Sigmoid colon (tissue), 7 donors: ENCODE measurements at places on chromosomes 12 and 14. TPM values are rescaled to one million over a fixed set of nuclear protein-coding genes. Genes with fewer than 3 reads are reported as not detected.
A peak's percentile ranks its signal among the peaks of the same experiment; 100 is the strongest.

DNA sequence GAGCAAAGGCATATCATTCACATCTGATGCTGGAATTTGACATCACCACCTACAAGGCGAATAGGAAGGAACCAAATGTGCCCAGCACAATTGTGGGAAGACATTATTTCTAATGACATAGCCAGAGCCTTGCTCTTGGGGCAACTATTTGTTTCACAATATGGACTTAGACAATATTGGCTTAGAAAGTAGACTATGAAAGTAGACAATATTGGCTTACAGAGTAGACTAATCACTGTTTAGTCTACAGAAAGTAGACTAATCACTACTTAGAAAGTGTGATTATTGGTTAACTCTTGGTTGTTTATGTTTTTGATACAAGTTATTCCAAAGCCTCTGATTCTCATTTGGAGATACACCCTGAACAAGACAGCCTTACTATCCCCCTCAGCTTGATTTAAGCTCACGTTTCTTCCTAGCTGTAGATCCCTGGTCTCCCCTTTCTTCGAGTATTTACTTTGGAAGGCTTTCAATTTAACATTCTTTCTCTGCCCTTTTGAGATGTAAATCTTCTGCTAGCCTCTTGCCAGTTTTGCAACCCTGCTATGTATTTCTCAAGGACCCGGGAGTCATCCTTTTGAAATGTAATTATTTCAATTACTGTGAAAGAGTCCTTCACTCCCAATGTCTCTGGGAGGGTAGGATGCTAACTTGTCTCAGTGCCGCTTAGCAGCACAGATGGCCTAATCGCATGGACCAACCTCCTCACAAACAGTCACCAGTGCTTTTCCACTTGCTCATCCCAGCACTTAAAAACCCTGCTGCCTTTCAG, 843.2 kb downstream of the GALC start:
- DNase-seq: no peak
- no peaks in the 10 kb centered on the region for H3K4me1 ChIP-seq
- H3K27me3 ChIP-seq: no peaks in the 10 kb centered on the region
- H3K27ac ChIP-seq: no peak overlapping the region

DNA sequence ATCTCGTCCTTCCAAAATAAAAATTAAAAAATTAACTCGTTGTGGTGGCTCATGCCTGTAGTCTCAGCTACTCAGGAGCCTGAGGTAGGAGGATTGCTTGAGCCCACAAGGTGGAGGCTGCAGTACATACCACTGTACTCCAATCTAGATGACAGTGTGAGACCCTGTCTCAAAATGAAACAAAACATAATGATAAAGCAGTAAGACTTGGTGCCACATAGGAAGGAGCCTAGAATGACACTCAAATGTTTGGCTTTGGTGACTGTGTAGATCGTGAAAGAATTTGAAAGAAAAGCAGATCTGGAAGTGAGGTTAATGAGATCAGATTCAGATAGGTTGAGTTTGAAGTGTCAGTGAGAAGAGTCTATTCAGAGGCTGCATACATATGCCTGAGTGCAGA, 150.1 kb upstream of the ATP2B1 start:
- no peaks in the 10 kb centered on the region for H3K27me3 ChIP-seq
- no peak overlapping the region for H3K4me3 ChIP-seq
- DNase-seq: no peak
- no peaks in the 10 kb centered on the region for H3K36me3 ChIP-seq
- H3K4me1 ChIP-seq: no peaks in the 10 kb centered on the region

DNA sequence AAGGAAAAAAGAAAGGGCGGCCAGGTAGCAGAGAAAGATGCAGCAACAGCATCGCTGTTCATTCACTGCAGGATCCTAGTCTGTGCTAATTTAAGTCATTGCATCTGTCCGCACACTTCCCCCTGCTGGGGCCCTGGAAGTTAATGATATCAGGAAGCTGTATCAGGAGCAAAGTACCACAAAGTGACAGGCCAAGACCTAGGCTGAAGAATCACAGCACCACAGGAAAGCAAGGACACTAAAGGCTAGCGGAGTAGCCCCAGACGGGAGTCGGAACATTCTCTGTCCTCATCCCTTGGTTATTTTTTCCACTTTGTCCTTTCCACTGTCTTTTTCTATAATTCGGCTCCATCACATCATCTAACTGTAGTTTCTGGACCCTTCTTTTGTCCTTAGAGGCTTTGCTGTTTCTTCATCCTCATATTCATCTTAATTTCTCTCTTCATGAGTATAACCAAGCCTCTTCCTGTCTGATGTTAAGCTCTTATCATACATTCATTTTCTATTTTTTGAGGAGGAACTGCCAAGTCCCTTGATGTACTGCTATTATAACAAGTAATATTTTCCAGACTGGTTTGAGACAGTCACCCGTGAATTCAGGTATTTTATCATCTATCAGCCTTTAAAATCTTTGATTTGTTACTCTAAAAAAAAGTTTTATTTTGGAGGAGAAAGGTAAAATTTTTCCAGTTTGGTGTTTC, 28.3 kb downstream of the DUSP16 start:
- no peaks in the 10 kb centered on the region for H3K27me3 ChIP-seq
- no peak overlapping the region for H3K27ac ChIP-seq
- H3K4me1 ChIP-seq: peaks cover 18% of the 10 kb centered on the region
- no peak for DNase-seq
- no peak overlapping the region for H3K4me3 ChIP-seq

DNA sequence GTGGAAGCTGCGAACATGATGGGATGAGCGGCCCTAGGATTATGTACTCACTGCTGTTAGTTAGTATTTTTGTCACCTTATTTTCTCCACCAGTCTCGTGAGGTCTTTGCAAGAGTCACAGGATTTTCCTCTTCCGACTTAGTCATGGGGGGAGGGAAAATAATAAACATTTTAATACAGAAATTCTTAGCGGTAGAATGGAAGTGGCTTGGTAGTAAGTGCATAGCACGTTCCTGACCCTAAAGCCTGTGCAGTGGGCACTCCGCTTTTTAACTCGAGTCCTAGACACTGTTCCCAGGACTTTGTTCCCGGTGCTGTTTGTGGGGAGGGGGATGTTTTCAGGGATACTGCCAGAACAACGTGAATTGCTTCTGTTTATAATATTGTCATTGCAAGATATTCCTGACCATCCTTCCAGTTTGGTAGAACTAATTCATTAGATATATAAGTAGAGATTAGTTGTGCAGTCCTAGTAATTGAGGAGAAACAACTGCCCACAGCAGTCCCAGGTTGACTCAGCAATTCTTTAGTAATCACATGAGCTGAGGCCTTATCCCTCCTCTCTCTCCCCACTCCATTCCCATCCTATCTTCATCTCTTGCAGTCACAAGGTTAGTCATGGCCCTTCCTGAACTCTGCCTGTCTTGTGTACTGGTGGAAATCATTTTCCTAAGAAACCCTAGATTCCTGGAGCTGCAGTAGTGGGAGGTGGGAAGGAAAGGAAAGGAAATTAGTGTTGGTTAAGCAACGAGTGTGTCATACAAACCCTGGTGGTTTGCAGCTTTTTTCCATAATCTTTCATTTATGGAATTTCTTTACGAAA, 799 bp downstream of the SLC38A6 start:
- DNase-seq: no peak
- H3K27ac ChIP-seq: peak overlapping the region; percentile 88
- H3K4me3 ChIP-seq: peak overlapping the region; percentile 72

DNA sequence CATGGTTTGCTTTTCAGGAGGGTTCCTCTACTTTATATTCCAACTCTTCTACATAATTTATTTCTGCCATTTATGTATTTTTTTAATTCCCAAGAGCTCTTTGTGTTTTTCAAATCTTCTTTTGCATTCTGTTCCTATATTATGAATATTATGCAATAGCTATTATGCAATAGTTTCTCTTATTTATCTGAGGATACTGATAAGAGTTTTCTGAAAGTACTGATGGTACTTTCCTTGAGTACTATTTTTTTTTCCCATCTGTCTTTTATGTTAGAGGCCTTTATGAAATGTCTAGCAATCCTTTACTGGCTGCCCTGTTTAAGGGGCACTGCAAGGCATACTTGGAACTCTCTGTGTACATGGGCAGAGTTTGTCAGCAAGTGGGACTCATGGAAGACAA, 93.4 kb downstream of the SLC41A2 start:
- H3K4me3 ChIP-seq: no peak overlapping the region
- H3K4me1 ChIP-seq: no peaks in the 10 kb centered on the region
- H3K27me3 ChIP-seq: no peaks in the 10 kb centered on the region
- DNase-seq: no peak

Gene LRRC10
- total RNA-seq: not detected

GRCh38 chr12:63924781-63925180, 80.3 kb downstream of the SRGAP1 start:
- H3K27ac ChIP-seq: no peak overlapping the region
- H3K27me3 ChIP-seq: no peaks in the 10 kb centered on the region
- H3K4me3 ChIP-seq: no peak overlapping the region
- no peaks in the 10 kb centered on the region for H3K36me3 ChIP-seq
- no peaks in the 10 kb centered on the region for H3K4me1 ChIP-seq

GRCh38 chr14:55085060-55085660, 33.7 kb downstream of the MAPK1IP1L start:
- H3K27ac ChIP-seq: no peak overlapping the region
- no peaks in the 10 kb centered on the region for H3K27me3 ChIP-seq

Gene SMIM41
- total RNA-seq: not detected

GRCh38 chr12:65755596-65755978, 68.7 kb upstream of the HMGA2 start:
- H3K27me3 ChIP-seq: no peaks in the 10 kb centered on the region
- no peak overlapping the region for H3K27ac ChIP-seq
- H3K4me1 ChIP-seq: no peaks in the 10 kb centered on the region
- DNase-seq: no peak

Gene WNT1
- not detected for total RNA-seq

- H3K4me1 ChIP-seq: no peaks in the 10 kb centered on the region
- no peak overlapping the region for H3K27ac ChIP-seq
- H3K36me3 ChIP-seq: no peaks in the 10 kb centered on the region
- H3K4me3 ChIP-seq: no peak overlapping the region
- no peak for DNase-seq
- no peaks in the 10 kb centered on the region for H3K27me3 ChIP-seq
Measured at GRCh38 chr12:88746386-88746785, 166.1 kb upstream of the KITLG start.

Gene CSRP2
- total RNA-seq: 20.3 TPM

Gene IQSEC3
- total RNA-seq: 2.2 TPM
